ENCODE measurements at places on chromosomes 1 and 21.

GRCh38 chr1:55211863-55212262 is 3.3 kb downstream of the USP24 start:
- no peak for DNase-seq

- no peak for DNase-seq
These were observed 33.9 kb downstream of the TMEM63A start for GRCh38 chr1:225848030-225848955.

DNA sequence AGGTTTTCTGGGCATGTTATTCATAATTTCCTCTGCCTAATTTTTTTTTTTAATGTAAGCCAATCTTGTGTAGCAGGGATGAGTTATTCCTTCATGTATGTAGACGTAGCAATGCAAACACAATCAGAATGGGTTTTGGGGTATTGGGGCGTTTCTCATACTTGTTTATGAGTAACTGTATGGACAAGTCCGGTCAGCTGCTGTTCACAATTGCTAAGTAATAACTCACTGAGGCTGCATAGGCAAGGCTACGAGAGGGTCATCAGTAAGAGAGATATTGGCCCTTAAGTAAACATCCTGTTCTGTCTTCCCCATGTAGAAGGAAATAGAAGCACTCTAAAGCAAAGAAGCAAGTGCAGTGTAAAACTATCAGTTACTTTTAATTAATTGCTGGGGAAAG is 9.5 kb upstream of the TARS2 start:
- no peak for DNase-seq

GRCh38 chr1:214009423-214010196 is 21.8 kb downstream of the PROX1 start:
- DNase-seq, result no peak

- peak; percentile 26 for DNase-seq
These were observed 205.5 kb downstream of the GPATCH2 start for GRCh38 chr1:217425422-217425821.

DNA sequence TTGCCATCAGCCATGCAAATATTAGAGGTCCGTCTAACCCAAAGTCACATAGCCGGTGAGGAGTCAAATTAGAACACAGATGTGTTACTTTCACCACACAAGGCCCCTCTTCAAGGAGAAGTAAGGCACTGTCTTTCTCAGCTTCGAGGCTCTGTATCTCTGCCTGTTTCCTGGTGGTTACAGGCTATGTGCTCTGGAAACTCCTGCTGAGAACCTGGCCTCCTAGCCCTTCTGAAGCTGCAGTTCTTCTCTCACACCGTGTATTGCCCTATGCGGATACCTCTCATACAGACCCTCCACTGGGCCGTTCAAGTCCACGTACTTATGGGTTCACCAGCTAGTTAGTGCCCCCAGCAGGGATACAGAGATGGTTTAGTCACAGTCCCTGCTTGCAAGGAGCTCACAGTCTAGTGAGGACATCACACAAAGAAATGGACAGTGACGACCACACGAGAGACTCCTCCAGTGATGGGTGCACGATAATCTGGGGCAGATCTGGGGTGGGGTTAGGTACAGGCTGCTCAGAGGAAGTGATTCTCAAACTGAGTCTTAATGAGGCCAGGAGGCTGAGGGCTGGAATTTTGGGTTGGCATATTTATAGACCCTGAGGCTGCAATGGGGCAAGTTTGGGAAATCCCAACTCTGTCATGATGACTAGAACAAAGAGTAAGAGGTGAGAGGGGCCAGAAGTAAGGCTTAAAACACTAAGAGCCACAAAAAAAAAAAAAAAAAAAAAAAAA is 22.8 kb upstream of the ELOA start:
- no peak for DNase-seq
